Caudate nucleus (tissue), 63 donors: ENCODE measurements at places on chromosomes 7 and 10.

DNA sequence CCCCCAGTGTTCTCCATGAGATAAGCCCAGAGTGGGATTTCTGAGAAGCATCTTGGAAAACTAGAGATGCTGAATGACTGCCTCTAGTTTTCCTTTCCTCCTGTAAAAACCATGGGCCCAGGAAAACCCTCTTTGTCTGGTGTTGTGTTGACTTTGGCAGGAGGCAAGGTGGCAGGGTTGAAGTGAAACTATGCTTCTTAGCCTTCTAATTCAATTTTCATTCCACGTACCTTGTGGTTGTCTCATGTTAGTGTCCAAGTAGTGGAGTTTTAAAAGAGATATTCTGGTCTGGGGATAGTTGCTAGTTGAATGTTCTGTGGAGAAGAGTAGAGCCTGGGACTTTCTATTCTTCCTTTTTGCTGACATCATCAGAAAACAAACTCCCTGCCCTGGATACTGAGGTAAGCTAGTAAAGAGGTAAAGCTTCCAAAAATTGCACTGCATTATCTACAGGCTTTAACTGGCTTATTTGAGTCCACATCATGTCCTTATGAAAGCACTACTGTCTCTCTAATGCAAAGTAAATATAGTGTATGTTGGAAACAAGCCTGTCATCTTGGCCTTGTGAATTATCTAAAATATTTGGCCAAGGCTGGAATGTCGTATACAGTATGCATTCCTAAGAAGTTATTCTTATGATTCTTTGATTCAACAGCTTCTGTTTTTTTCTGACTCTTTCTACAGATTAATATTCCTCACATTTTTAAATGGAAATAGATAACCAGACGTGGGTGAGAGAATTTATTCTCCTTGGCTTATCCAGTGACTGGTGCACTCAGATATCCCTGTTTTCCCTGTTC, at the start of gene OR2F2:
OR2F2 (plus strand) TSS at position 708 of the 800 bp plus-strand sequence; CDS start at position 708, 0 bp downstream.
- no peak for DNase-seq

- DNase-seq: no peak
These were observed 445.8 kb downstream of the AUTS2 start for GRCh38 chr7:70044064-70044463.

DNA sequence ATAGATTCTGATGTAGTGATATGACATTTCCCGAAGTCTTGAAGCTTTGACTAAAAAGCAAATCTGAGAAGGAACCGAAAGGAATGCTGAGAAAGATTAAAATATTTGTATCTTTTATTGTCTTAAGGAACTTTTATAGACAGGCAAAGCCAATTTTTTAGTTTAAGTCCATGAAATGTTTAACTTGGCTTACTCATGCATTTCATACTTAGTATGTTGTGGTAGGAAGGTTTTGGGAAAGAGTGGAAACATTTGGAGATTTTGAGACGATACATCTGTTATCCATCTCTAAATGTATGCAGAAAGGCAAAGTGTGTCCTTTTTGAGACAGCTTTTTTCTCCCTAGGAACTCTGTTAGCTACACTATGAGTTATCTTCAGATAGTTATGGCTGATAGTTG, 10.1 kb downstream of the TBC1D12 start:
- no peak for DNase-seq

DNA sequence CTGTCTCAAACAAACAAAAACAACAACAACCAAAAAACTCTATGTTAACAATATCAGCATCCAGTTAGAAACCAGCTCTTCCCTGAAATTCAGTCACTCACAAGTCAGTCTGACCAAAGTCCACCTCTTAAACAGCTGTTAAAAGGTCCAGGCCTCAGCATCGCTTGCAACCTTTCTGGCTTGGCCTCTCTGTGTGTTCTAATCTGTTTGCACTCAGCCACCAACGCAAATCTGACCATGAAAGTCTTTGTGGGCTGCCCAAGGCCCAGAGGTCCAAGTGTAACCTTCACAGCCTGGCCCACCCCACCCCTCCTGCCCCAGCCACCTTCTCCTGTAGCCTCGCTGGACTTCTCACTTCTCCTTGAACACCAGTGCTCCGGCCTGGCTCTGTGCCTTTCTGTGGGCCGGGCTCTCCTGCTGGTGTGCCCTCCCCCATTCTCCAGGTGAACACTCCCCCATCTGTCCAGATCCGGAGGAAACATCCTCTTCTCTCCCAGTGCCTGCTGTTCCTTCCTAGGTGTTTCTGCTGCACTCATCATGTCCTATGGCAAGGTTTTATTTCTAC, 72.2 kb upstream of the EFCAB10 start:
- no peak for DNase-seq

- no peak for DNase-seq
These were observed 88.1 kb downstream of the BTAF1 start for GRCh38 chr10:92011560-92012214.

DNA sequence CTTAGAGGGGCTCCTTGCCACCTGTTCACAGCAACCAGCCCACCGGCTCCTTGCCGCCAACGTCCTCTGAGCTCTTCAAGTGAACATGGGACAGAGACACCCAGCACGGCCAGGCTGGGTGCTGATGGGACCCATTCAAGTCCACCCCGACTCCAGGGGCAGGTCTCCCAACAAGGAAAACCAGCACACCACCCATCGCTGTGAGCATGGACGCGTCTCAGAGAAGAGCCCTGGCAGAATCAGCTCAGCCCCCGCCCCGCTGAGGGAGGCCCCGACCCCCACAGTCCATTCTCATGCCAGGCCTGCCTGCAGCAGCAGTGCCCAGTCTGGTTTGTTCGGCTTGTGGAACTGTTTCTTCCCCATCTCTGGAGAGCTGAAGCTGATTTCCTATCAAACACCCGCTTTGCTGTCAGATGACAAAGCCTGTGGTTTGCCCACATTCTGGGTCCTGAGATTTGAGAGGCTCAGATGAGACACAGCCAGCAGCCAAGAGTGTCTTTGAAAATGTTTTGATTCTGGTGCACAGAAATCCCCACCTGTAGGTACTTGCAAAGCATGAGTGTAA, 216.6 kb downstream of the ZMYND11 start:
- DNase-seq: no peak

DNA sequence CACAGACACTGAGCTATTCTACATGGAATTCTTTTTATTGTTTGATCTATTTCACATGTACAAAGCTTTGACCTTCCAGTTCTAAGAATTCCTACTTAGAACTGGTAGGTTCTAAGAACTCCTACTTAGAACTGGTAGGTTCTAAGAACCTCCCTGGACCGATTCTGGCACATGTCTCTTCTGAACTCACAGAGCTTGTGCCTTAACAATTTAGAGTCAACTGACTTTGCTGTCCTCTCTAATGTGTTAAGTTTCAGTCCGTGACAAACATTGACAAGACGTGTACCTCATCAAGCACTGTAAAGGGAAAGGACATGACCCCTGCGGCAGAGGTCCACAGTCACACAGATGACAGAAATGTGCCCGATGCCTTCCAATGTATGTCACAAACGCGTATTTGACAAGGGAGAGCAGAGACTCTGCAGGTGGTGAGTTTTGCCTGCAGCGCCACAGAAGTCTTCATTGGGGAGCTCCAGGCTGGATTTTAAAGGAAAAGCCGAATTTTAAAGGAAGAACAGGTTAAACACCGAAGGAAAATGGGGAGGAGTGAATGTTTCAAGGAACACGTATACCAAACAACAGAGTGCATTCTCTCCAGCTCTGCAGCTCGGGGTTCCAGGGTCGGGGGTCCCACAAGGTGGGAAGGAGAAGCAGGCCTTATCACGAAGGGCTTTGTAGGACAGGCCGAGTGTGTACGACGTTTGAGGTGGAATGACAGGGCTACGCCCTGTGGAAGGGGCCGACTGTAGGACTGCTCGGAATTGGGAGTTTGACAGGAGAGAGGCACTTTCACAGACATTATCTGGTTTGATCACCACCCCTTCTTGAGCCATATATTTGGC, 161.1 kb upstream of the KLF14 start:
- no peak for DNase-seq

GRCh38 chr10:43355749-43356371, 15.6 kb upstream of the FXYD4 start:
- DNase-seq: no peak

GRCh38 chr7:103686064-103686463, 240.1 kb upstream of the SLC26A5 start:
- no peak for DNase-seq

- no peak for DNase-seq
These were observed 41.3 kb downstream of the AMZ1 start for GRCh38 chr7:2729031-2729892.

GRCh38 chr10:97475936-97476594, 22.2 kb downstream of the MMS19 start:
- no peak for DNase-seq

DNA sequence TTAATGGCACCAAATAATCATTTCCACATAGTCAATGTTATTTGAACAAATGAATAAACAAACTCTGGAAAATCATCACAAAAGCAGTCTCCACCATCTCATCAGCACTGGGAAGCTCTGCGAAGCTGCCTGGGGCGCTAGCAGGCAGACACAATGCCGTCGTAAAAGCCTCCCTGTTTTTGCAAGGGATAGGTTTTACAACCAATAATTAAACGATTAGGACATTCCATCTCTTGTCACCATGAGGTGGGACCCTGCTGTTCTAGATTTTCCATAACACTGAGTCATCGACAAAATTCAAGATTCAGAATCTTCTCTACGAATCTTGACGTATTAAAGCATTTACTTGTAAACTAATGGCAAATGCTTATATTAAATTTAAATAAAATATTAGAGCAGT, 172.8 kb upstream of the AKR1E2 start:
- no peak for DNase-seq

GRCh38 chr10:28853195-28853594, 175.9 kb downstream of the BAMBI start:
- no peak for DNase-seq

GRCh38 chr7:151782598-151783448, 94.1 kb downstream of the PRKAG2 start:
- no peak for DNase-seq

GRCh38 chr10:12250181-12250580, 54.2 kb downstream of the CDC123 start:
- DNase-seq: no peak

DNA sequence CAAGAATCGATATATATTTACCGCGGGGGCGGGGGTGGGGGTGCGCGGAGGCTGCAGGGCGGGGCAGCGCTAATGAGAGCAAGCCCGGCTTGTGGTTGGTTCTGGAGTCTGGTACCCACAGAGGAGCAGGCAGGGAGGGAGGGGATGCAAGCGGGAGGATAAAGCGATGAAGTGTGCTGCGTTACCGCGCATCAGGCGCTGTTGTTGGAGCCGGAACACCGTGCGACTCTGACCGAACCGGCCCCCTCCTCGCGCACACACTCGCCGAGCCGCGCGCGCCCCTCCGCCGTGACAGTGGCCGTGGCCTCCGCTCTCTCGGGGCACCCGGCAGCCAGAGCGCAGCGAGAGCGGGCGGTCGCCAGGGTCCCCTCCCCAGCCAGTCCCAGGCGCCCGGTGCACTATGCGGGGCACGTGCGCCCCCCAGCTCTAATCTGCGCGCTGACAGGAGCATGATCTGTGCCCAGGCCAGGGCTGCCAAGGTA, at the start of gene HECW1:
HECW1 (plus strand) TSS at position 189 of the 482 bp plus-strand sequence. CDS start 131,259 bp downstream, outside the sequence.
- DNase-seq: no peak

- DNase-seq: no peak
These were observed 1.8 kb downstream of the KLLN start for GRCh38 chr10:87861566-87861952.

- no peak for DNase-seq
These were observed 1.0 kb upstream of the PLXDC2 start for GRCh38 chr10:19815036-19815730.

GRCh38 chr10:74813381-74814259, 12.8 kb upstream of the KAT6B start:
- DNase-seq: no peak

- DNase-seq: no peak
These were observed 10.1 kb downstream of the PAPSS2 start for GRCh38 chr10:87669752-87670151.

DNA sequence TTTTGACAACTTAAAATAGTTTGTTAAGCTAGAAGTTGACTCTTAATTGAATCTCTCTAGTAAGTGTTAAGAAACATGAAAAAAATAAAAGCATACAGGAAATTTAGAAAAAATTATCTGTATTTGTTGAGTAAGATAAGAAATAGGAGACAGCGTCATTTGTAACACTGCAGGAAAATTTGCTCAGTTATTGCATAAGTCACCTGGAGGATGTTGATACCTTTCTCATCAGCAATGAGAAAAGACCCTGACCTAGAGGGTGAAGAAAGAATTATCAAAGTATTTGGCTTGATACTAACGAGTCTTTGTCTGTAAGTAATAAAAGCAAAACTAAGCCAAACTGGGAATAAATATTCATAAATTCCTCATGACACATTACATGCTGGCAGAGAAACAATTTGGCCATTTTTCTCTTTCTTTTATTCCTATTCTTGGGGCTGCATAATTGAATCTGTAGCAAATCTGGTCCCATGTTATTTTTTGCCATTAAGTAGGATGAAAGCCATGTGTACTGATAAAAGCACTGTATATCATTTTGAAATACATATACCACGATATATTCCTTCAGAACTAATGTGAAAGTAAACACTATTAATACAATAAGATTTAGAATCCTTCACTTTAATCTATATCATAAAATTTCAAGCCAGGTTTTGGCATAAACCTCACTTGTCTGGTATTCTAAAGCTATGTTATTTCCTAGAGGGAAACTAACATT, 362.8 kb downstream of the THSD7A start:
- DNase-seq: no peak

DNA sequence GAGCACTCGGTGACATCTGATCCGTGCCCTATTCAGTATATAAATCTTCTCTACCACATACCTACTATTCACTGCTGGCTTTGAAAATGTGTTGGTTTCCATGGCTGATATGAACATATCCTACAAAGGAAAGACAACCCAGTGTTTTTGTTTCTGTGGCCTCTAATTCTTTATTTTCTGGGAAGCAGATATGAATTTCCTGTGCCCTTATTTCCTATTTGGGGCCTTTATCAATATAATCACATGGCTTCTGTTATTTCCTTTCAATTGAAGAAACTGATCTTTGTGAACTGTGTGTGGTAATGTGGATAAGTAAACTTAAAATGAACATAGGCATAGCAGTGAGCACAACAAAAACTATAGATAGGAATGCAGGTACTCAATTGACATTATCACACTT, 10.6 kb downstream of the CCNJ start:
- no peak for DNase-seq

GRCh38 chr10:16597656-16598055, 76.0 kb upstream of the C1QL3 start:
- no peak for DNase-seq

- DNase-seq: no peak
These were observed 17.6 kb upstream of the SFR1 start for GRCh38 chr10:104104418-104104817.

DNA sequence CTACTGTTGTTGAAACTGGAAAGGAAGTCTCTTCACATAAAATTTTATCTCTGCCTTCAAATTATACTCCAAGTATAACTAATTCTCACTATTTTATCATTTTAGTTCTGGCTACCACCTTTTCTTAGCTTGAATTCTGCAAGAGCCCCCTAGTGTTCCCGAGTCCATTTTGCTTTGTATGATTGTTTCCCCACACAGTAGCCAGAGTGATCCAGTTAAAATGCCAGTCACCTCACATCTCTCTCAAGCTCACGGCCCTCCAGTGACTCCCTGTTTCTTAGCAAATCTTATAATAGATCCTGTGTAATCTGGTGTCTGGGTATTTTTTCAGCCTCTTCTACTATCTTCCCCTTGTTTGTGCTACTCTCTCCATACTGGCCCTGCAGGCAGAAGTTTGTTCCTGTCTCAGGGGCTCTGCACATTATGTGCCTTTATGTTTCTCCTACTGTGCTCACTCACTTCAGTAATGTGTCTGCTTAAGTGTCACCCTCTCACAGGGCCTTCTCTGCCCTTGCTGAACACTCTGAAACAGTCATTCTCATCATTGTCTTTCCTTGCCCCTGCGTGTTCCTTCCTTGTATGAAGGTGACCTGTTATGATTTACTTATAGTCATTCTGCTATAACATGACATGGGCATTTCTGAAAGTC, 8.9 kb downstream of the WAC start:
- no peak for DNase-seq

- no peak for DNase-seq
These were observed 74.4 kb downstream of the TNS3 start for GRCh38 chr7:47507522-47507921.
